ENCODE measurements at places on chromosomes 16 and 17.

GRCh38 chr17:68318103-68318991 lies 27.1 kb downstream of the ARSG start:
- no peak for DNase-seq

DNA sequence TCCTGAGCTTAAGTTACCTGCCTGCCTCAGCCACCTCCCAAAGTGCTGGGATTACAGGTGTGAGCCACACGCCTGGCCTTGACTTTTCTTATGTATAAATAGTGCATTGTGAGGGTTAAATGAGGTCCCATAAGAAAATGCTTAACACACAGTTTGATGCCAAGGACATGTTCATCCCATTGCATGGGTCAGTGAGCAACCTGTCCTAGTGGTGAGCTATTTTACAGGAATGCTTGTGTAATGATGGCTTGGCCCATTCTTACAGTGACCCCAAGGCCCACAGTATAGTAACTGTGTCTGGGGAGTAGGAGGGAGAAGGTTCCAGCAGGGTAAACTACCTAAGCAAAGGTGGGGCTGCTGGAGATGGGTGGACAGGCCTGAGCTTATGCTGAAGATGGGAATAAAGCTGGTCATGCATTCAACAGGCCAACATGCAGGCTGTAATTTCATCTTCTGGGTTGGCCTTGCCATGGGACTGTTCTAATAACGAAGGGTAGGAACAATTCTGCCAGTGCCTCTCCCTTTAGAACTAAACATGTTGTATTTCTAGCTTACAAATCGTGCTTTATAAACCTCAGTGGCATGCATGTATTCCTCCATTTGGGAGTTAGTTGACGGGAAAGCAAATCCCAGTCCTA lies 6.2 kb downstream of the ACSF2 start:
- DNase-seq = no peak

DNA sequence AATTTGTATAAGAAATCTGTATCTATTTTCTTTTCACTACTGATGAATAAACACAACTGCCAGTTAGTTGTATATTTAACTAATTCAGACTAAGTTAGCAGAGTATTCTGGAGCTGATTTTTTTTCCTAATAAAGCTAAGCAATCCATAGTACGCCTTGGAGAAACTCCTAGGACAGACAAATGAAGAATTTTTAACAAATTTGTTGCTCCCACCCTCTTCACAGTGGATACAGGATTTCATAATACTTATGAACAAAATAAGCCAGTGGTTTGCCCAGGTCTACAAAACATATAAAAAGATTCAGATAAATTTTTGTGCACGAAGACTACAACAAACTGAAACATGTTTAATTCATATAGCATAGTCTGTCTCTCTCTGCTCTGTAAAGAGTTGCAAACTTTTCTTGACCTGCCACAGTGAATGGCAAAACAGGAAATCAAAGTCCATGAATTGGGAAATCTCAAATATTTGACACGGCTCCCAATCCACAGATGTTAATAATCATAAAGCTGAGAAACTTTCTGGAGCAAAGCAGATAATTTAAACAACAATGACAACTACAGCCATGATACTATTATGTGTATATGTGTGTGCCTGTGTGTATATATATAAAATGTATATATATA lies 594 bp upstream of the ABCA6 start:
- no peak for DNase-seq

DNA sequence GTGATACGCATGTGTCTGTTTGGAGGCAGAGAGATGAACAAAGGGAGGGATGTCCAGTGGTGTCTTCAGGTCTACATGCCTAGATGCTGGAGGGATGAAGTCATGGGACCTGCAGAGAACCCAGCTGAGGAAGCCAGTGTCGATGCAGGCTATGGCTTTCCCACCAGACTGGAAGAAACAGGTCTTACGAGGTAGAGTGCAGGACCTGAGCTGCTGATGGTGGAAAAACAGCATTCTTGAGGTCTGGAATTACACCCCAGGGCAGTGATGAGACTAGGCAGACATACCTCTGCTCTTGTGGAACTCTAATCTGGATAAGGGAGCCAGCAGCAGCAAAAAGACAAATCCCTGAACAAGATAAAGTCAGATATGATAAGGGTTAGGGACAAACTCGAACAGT lies 37.4 kb downstream of the ARSG start:
- DNase-seq = no peak

DNA sequence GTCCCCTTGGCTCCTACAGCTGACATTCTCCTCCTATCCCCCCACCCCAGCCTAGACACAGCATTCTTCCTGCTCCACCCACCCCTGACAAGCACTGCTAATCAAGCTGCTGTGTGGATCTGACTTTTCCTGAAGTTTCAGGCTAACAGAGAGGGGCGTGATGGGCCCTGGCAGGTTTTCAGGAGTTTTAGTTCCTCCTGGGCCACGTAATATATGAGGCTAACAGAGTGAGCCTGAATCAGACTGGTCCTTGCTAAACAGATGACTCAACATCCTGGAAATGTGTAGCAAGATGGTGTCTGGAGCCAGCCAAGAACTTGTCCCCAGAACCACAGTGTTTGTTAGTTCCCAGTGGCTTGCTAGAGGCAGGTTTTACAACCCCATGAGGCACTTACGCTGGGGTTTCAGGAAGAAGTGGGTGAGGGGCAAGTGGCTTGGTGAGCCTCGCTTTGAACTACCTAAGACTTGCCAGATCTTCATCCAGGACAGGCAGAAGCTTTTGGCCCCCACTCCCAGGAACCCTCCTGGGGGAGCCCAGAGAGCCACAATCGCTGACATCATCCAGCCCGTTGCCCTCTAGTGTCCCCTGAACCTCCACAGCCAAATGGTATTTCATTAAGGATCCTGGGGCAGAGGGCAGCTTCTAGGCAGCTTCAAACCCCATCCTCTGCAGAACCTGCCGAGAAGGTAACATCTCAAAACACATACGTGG lies 15.9 kb downstream of the TMEM92 start:
- no peak for DNase-seq

DNA sequence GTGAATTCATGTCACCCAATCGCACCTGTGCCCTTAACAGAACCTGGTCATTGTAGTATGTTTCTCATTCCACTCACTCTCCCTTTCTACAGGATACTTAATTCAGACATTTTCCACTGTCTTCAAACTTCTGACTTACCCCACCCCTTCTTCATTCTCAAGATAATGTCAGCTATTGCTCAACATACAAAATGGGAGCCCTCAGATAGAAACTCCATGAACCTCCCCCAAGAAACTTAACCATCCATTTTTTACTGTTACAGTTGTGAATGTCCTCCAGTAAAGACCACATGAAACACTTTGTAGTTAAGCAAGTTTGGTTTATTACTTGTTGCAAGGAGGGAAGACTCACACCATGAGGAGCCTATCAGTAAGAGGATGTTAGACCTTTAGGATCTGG lies 22.1 kb upstream of the ARHGAP17 start:
- DNase-seq = no peak

Data from iPS DF 6.9 (cell line).